Fibroblast of skin of right biceps (primary cell): ENCODE measurements at places on chromosomes 11 and 22.
A peak's percentile ranks its signal among the peaks of the same experiment; 100 is the strongest.

GRCh38 chr11:68343761-68344256 lies 31.4 kb downstream of the LRP5 start:
- DNase-seq, result no peak

DNA sequence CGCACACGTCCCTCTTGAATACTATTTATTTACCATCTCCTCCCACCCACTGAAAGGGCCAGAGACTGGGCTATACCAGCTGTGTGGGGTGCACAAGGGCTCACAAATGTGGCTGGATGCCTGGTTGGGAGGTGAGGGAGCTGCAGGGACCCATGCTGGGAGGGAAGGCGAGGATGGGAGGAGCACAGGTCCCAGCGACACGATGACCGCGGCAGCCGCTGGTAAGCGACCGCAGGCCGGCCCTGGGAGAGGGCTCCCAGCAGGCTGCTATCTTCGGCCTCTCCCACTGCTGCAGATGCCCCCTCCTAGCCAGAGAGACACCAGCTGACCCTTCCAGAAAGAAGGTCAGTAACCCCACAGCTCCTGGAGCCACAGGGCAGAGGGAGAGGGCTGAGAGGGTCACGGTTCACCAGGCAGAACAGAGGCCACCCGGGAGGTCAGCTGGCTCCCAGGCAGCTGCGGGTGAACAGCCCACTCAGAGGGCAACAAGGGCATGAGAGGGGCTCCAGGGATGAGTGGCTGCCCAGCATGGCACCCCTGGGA lies 163.9 kb downstream of the CRYBB2 start:
- no peak for DNase-seq

DNA sequence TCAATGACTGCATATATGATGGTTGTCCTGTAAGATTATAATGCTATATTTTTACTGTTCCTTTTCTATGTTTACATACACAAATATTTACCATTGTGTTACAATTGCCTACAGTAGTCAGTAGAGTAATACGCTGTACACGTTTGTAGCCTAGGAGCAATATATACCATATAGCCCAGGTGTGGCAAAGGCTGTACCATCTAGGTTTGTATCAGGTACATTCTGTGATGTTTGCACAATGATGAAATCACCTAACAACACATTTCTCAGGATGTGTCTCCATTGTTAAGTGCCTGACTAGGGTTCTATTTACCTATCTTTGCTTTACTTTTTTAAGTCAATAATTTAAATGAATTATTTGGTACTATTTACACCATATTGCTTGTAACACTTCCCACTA lies 21.9 kb downstream of the PRR5L start:
- DNase-seq, result no peak

DNA sequence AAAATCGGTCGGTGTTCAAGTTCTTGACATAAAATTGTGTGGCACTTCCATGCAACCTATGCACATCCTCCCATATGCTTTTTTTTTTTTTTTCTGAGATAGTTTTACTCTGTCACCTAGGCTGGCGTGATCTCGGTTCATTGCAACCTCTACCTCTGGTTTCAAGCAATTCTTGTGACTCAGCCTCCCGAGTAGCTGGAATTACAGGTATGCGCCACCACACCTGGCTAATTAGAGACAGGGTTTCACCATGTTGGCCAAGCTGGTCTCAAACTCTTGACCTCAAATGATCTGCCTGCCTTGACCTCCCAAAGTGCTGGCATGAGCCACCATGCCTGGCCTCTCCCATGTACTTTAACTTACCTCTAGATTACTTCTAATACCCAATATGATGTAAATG lies 15.0 kb downstream of the GLB1L3 start:
- no peak for DNase-seq

DNA sequence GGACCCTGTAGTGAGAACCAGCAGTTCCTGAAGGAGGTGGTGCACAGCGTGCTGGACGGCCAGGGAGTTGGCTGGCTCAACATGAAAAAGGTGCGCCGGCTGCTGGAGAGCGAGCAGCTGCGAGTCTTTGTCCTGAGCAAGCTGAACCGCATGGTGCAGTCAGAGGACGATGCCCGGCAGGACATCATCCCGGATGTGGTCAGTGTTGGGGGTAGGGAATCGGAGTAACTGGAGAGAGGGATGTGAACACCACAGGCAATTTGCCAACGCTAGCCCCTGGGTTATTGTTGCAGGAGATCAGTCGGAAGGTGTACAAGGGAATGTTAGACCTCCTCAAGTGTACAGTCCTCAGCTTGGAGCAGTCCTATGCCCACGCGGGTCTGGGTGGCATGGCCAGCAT lies 19.9 kb downstream of the MADD start:
- DNase-seq, result no peak

- no peak for DNase-seq
These were observed 79.8 kb upstream of the SC5D start for GRCh38 chr11:121212536-121213361.

- no peak for DNase-seq
These were observed 663.0 kb downstream of the KCNA4 start for GRCh38 chr11:29353833-29354232.

DNA sequence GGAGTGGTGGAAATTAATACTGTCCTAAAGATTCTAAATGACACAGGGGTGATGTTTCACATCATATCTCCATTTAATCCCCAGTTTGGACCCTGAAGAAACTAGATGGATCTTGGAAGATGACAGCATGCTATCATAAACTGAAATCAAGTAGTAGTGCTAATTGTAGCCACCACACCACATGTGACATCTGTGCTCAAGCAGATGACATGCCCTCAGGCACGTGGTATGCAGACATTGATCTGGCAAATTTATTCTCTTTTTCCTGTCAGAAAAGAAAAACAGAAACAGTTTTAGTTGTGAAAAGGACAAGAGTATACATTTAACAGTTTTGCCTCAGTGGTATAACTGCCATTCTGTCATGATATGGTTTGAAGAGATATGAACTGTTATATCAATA lies 52.9 kb upstream of the PGR start:
- no peak for DNase-seq

GRCh38 chr11:64859542-64860414 lies 15.3 kb upstream of the CDC42BPG start:
- DNase-seq, result no peak

DNA sequence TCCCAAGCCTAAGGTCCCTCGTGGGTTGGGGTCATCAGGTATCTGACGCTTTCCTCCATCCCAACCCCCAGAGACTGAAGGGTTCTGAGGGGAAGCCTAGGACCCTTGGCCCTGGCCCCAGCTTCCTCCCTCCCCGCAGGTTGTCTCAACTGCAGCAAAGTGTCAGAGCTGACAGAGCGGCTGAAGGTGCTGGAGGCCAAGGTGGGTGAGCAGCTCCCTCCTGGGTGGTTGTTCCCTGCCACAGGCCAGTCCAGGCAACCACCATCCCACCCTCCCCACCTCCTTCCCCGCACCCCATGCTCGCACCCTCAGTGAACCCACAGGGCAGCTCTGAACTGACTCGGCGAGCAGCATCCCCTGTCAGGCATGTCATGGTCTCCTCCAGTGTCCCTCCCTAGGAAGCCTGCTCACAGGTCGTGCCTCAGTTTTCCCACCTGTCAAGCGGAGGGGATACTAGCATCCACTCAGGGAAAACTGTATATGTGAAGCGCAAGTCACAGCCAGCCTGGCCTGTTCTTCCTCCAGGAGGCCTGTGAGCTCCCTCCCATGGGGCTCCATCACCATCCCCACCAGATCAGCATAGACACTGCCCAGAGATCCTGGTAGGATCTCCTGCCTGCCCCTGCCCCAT lies 20.8 kb downstream of the EMID1 start:
- no peak for DNase-seq

DNA sequence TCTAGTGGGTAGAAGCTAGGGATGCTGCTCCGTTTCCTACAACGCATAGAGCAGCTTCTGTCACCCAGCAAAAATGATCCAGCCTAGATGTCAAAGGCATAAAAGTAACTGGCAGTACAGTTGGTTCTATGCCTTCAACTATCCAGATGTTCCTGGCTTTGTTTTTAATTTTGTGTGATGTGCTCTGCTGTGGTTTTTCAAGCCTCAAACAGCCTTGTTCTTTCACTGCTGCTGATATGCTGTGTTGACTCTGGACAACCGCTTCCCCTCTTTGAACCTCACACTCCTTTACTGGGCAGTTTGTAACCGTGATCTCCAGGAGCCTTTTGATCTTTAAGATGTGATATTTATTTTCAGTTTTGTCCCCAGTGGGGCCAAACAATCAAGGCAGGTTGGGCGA lies 116.4 kb downstream of the SEZ6L start:
- no peak for DNase-seq

- no peak for DNase-seq
These were observed 236.8 kb upstream of the PITPNB start for GRCh38 chr22:28155808-28156207.

DNA sequence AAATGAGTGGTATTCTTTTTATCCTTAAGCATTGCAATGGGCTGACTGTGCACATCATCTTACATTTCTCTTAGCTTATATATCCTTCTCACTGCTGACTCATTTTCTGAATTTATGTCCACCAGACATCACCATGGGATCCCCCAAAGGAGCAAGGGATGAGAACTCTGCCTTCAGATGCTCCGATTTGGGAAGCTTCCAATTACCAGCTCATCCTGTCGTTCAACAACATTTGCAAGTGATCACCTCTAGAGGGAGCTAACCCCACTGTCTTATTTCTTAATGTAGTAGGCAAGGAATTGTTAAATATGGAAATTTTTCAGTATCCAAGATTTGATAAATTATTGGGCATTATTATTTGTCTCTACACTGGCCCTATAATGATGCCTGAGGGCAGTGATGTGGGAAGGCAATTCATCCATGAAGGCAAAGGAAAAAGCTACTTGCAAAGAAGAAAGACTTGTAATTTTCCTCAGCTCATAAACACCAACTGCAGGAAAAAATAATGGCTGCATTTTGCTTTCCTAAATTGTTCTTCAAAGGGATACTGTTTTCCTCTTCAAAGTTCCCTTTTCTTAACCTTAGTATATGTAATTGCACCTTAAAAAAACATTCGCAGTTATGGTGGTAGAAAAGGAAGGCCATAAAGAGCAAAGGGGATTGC lies 102.4 kb upstream of the FSHB start:
- DNase-seq, result peak; percentile 94

GRCh38 chr22:26139310-26139709 lies 30.0 kb upstream of the SEZ6L start:
- DNase-seq, result no peak

GRCh38 chr11:1292018-1292643 lies 17.3 kb downstream of the TOLLIP start:
- no peak for DNase-seq

GRCh38 chr11:62801071-62801470 lies 4.2 kb downstream of the NXF1 start:
- no peak for DNase-seq
